ENCODE measurements at places on chromosomes 3 and 15.

DNA sequence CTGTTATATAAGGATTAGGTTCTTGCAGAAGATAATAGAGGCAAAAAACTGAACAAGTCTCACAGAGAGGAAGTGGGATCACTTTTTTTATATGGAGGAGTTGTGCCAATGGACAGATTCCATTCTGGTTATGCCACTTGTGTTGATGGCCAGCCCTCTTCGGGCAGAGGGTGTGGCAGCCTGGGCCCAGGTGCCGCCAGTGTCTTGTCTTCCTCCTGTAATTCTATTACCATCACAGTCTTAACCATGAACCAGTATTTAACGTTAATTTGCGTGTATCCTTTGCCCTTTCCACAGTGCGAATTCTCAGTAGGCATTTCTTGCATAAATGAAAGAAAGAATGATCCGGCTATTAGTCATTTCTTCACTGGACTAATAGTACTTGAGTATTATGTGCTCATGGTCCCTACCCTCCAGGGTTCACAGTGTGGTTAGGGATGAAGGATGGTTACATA, 7.0 kb upstream of the USP4 start:
- no peaks in the 10 kb centered on the region for H3K27me3 ChIP-seq
- peaks cover 2% of the 10 kb centered on the region for H3K36me3 ChIP-seq
- peaks cover 26% of the 10 kb centered on the region for H3K4me1 ChIP-seq
- no peak overlapping the region for H3K4me3 ChIP-seq

DNA sequence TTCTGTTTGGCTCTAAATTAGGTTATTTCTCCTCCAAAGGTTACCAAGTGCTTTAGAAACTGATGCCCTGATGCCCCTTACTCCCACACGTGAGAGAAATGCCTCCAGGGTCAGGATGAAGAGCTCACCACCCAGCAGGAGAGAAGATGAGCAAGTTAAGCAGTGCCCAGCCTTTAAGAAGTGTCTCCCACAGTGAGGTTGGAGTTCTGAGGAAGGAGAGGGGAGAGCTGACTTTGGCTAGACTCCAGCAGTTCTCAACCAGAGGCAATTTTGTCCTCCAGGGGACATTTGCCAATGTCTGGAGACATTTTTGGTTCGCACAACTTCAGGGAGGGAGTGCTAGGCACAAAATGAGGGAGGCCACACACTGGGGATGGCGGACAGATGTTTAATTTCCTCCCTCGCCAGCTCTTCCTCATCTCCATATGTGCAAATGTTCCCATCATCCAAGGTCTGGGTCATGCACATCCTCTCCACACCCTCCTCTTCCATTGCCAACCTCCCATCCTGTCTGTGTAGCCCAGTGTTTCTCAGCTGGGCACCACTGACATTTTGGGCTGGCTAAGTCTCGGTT, 50.6 kb upstream of the SLC7A14 start:
- peaks cover 36% of the 10 kb centered on the region for H3K4me1 ChIP-seq
- no peak for DNase-seq

DNA sequence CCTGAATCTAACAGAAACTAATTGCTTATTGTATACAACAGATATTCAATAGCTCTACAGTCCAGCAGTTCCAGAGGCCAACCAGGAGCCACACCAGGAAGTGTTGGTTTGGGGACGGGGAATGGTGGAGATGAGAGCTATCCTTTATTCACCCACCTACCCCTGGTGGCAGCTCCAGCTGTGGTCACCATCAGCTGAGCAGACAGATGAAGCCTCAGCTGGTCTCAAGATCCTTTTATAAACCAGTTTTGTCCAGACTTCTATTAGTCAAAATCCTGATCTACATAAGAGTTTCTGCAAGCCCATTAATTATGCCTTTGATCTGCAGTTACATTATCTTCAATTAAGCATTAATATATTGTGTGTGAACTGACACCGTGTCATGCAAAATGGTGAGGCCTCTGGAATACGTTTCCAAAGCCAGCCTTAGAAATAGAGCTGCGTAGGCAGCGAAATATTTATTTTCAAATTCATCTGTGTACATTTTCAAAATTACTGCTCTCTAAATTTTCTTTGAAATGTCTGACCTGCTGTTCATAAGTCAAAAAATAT, 488.8 kb downstream of the FOXP1 start:
- no peaks in the 10 kb centered on the region for H3K27me3 ChIP-seq
- H3K4me1 ChIP-seq: peaks cover 89% of the 10 kb centered on the region
- H3K4me3 ChIP-seq: peak overlapping the region; percentile 51
- peak overlapping the region; percentile 77 for H3K27ac ChIP-seq
- H3K36me3 ChIP-seq: peaks cover 54% of the 10 kb centered on the region

- H3K27me3 ChIP-seq: peaks cover 22% of the 10 kb centered on the region
- H3K36me3 ChIP-seq: no peaks in the 10 kb centered on the region
- H3K4me1 ChIP-seq: no peaks in the 10 kb centered on the region
- H3K27ac ChIP-seq: no peak overlapping the region
- no peak for DNase-seq
- no peak overlapping the region for H3K4me3 ChIP-seq
These were observed 19.7 kb downstream of the HRH1 start for GRCh38 chr3:11173828-11174465.

DNA sequence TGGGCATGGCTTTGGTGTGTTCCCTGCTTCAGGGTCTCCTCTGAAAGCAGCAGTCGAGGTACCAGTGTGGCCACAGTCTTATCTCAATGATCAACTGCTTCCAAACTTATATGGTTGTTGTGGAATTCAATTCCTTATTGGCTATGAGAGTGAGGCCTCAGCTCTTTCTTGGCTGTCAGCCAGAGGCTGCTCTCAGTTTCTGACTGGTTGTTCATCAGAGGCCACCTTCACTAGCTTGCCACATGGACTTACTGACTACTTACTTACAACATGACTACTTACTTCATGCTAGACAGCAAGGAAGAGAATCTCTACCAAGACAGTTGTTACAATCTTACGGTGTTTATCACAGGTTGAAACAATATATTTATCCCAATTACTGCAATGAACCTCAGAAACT, 789.2 kb downstream of the DIPK2A start:
- no peak overlapping the region for H3K27ac ChIP-seq
- no peak overlapping the region for H3K4me3 ChIP-seq

DNA sequence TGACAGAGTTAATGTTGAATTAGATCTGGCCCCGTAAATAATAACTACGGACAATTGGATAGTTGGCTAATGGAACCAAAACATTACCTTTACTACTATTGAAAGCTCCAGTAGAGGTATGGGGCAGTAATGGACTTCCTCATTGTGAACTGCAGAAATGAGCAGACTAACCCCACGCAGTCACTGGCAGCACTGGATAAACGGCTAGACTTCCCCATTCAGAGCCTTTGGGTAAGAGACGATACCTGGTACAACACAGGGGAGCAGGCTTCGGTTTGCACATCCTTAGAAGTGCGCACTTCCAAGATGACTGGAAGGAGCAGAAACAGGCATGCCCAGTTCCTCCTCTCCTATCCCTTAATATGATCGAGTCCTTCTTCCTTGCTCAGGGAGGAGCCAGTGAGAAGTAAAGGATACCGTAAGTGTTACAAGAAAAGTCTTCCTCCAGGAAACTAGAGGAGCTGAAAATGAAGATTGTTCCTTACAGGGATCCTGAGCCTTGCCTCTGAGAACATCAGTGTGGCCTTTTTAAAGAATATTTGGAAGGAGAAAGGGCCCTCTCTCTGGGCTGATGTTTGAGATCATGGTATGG, 100.5 kb upstream of the NECTIN3 start:
- no peaks in the 10 kb centered on the region for H3K4me1 ChIP-seq
- no peaks in the 10 kb centered on the region for H3K36me3 ChIP-seq
- peaks cover 5% of the 10 kb centered on the region for H3K27me3 ChIP-seq
- H3K4me3 ChIP-seq: no peak overlapping the region
- DNase-seq: no peak

GRCh38 chr15:96693990-96694517, 363.6 kb downstream of the NR2F2 start:
- no peak overlapping the region for H3K27ac ChIP-seq
- no peak overlapping the region for H3K4me3 ChIP-seq
- H3K4me1 ChIP-seq: no peaks in the 10 kb centered on the region
- no peak for DNase-seq
- H3K27me3 ChIP-seq: no peaks in the 10 kb centered on the region

GRCh38 chr15:43775411-43775965, 1.3 kb downstream of the ELL3 start:
- peaks cover 51% of the 10 kb centered on the region for H3K4me1 ChIP-seq
- no peak for DNase-seq
- H3K4me3 ChIP-seq: peak overlapping the region; percentile 99

Measured in stimulated activated naive B cell treated with anti-CD40 and anti-IgM and Interleukin-4, amounts not matched to agents 10 μg/mL and 1 μg/mL and 100 μg/mL, for 72 hours (primary cell).